Kidney (tissue), 22 donors: ENCODE measurements at places on chromosomes 4 and X. TPM values are rescaled to one million over a fixed set of nuclear protein-coding genes. Genes with fewer than 3 reads are reported as not detected.

- peaks cover 4% of the 10 kb centered on the region for H3K4me1 ChIP-seq
- no peaks in the 10 kb centered on the region for H3K36me3 ChIP-seq
- no peak for DNase-seq
- no peak overlapping the region for H3K4me3 ChIP-seq
Measured at GRCh38 chrX:13936521-13937225, 93.0 kb downstream of the GEMIN8 start.

GRCh38 chrX:13607331-13607995, 38.1 kb downstream of the EGFL6 start:
- no peak overlapping the region for H3K4me3 ChIP-seq
- H3K36me3 ChIP-seq = no peaks in the 10 kb centered on the region
- H3K4me1 ChIP-seq = no peaks in the 10 kb centered on the region

DNA sequence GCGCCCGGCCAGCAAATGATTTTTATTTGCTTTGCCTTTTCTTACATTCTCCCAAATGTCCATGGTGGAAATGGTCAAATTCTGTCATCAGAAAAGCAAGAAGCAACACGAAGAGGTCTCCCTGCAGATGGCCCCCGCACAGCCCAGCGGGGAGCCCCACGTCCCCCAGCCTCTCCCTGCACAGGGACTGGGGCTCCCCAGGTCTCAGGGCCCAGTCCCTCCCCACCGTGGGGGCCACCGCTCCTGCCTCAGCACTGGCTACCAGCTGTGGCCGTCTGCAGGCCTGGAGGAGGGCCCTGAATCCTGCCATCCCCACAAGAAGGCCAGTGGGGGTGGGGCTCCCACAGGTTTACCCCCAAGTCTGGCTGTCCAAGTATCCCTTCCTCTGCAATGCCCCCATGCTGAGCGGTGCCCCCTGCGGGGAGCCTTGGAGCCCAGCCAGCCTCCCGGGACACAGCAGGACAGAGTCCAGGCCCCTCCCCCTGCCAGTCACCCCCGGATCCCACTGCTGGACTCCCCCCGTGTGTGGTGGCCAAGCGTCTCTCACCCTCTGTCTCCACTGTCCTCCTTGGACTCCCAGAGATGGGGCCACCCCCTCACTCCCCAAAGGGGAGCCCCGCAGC, 38.2 kb upstream of the ADRA2C start:
- H3K4me1 ChIP-seq = no peaks in the 10 kb centered on the region
- no peaks in the 10 kb centered on the region for H3K36me3 ChIP-seq
- H3K27ac ChIP-seq = no peak overlapping the region
- no peak for DNase-seq

GRCh38 chrX:134870419-134870818, 120.4 kb upstream of the SMIM10 start:
- no peak overlapping the region for H3K27ac ChIP-seq
- no peaks in the 10 kb centered on the region for H3K27me3 ChIP-seq
- no peak for DNase-seq
- H3K4me3 ChIP-seq = no peak overlapping the region
- no peaks in the 10 kb centered on the region for H3K36me3 ChIP-seq

Gene PSAPL1
- not detected for total RNA-seq

- no peaks in the 10 kb centered on the region for H3K4me1 ChIP-seq
- H3K27me3 ChIP-seq = no peaks in the 10 kb centered on the region
- H3K27ac ChIP-seq = no peak overlapping the region
- H3K36me3 ChIP-seq = no peaks in the 10 kb centered on the region
Measured at GRCh38 chr4:165583341-165583740, 204.5 kb downstream of the CPE start.
